NCI-H1436 treated with DMSO at 0.1 percent for 48 hours (cell line): ENCODE measurements at places on chromosomes 16 and 17.

- DNase-seq, result no peak
Observed at GRCh38 chr17:31266042-31266441, 31.0 kb downstream of the OMG start.

- DNase-seq, result no peak
Observed at GRCh38 chr17:49694847-49695697, 12.7 kb downstream of the SLC35B1 start.

GRCh38 chr17:8490256-8491023 is 54.8 kb downstream of the NDEL1 start:
- no peak for DNase-seq

- DNase-seq, result no peak
Observed at GRCh38 chr17:56890906-56891674, 22.8 kb downstream of the TRIM25 start.

DNA sequence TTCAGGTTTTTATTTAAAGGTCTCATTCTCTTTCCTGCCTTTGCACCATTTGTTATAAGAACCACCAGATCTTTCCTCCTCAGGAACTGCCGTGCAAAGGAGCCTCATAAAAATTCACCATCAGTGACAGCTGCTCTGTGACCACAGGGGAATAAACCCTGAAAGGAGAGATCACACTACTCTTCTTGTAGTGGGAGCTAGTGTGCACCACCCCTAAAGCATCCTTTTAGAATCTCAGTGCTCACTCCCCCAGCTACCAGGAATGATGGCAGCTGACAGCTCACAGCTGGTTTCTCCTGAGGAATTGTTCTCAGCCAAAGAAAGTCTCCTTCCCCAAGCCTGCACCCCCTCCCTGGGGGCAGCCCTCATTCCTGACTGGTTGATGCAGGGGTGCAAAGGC is 18.7 kb downstream of the VAT1L start:
- no peak for DNase-seq

GRCh38 chr17:64777415-64778239 is 115.5 kb upstream of the SMURF2 start:
- no peak for DNase-seq

- DNase-seq, result no peak
Observed at GRCh38 chr16:28837672-28838557, 8.2 kb downstream of the TUFM start.

- no peak for DNase-seq
Observed at GRCh38 chr17:32904891-32905290, 23.1 kb upstream of the TMEM98 start.

DNA sequence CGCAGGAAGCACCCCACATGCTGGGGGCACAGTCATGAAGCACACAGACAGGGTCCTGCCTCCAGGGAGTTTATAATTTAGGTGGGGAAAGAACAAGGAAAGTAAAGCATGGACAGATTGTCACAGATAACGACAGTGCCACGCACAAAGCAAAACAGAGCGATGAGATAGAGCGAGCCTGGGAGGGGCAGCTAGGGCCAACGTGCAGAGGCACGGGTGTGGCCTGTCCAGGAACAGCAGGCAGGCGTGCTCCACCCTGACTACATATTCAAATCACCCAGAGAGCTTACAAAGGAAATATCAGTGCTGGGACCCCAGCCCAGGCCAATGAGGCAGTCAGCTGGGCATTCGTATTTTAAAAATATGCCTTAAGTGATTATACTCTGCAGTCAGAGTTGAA is 16.8 kb downstream of the LGALS9 start:
- DNase-seq, result no peak

DNA sequence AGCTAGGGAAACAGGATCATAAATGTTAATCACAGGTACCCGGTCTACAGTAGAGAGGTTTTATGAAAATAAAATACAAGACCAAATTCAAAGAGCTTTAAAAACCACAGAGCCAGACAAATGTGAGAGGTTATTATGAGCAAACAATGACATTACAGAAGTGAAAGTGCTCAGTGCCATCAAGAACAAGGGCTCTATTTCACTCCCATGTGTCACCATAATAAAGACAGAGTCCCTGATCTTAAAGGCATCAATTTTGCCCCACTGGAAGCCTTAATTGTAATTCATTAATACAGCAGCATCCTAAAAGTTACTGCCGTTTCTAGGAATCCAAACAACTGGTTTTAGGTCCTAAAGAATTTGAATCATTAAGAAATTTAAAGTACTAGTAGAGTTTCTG is 43.7 kb upstream of the CDRT4 start:
- DNase-seq, result no peak

DNA sequence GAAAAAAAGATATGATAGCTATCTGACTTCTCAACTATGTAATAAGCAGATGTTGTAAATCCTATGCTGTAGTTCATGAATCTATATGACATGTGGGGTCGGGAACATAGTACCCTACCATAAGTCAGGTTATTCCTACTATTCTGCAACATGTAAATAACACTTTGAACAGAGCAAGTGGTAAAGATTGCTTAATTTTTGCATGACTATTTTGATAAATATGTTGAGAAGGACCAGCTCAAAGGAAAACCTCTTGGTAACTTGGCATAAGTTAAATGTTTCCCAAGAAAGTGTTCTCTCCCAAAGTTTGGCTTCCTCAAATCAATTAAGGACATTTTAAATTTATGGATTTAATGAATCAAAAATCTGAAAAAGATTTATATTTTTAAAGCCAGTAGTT is 62.1 kb downstream of the ABHD15 start:
- DNase-seq, result no peak

DNA sequence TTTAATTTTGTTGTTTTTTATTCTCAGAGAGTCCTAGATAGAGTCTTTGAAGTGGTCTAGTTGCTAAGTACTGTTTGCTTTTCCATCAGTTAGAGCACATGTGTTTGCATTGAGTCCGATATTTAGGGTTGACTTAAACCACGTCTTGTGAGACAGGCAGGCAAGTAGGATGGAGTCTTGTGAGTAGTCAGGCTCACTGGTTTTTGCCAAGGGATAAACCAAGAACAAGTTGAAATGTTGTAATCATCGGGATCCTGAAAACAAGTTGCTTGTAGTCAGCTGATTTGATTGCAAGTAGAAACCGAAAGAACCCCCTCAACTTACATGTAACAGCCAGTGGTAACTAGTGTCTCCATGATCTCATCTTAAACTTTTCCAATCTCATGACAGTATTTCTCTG is 17.2 kb downstream of the ATP6V0A1 start:
- DNase-seq, result no peak

DNA sequence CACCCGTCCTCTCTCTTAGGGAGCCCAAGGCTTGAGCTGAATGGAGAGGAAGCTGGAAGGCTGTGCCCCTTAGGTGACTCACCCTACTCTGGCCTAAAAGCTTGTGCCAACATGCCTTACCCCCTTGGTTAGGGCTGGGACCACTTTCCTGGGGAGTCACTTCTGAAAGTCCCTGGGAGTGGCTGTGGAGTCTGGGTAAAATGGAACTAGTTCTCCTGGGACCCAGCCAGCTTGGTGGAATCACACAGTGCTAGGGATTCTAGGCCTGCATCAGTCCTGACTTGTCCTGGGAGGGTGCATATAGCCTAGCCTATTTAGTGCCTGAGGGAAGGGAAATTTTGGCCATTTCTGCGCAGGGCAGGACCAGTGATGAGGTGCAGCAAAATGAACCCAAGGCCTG is 10.5 kb downstream of the MMP28 start:
- DNase-seq, result no peak

DNA sequence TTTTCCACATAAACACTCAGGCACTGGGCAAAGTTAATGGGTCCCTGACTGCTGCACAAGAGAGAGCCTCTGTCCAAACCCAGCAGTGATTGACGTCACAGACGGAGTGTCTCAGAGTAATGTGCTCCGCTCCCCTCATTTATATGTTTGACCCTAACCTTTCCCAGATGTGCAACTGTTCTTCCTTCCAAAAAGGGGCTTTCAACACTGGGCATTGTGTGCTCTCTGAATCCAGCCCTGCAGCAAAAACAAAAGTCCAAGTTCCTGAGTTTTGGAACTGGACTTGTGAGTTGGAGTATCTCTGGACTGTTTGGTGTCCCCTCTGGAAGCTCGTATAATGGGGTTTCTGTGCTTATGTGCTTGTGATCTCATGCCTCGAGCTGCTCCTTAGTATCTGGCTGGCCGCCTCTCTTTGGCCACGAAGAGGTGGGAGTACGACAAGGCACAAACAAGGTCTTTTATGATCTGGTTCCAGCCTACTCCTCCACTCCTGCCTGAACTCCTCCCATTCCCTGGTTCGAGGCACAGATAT is 76.4 kb upstream of the SMIM36 start:
- no peak for DNase-seq

DNA sequence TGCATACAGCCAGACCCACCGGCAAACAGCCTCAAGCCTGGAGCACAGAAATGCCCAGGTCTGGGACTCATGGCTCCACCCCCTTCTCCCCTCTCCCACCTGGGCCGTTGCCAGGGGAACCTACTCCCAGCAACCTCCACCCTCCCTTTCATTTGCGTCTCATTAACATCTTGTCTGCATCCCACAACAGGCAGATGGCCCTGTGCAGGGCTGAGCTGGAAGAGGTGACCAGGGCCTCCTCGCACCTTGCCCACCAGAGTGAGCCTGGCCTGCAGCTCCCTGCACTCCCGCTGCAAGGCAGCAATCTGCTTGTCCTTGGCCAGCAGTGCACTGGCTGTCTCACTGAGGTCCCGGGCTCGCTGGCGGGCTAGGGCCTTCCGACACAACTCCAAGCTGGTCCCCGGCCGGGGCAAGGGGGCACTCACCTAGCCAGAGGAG is 3.3 kb downstream of the TSPOAP1 start:
- no peak for DNase-seq

- no peak for DNase-seq
Observed at GRCh38 chr17:78159575-78160158, 8.7 kb upstream of the SYNGR2 start.

GRCh38 chr16:88418869-88419268 is 34.2 kb upstream of the ZFPM1 start:
- no peak for DNase-seq

GRCh38 chr17:27471321-27472269 is 15.3 kb downstream of the KSR1 start:
- no peak for DNase-seq
